NCI-H1417 (cell line): ENCODE measurements at places on chromosomes 11 and 22.

GRCh38 chr22:46024136-46024840 lies 47.3 kb upstream of the WNT7B start:
- no peak for DNase-seq

- peak; percentile 75 for DNase-seq
These were observed 3.9 kb upstream of the BCL9L start for GRCh38 chr11:118929501-118930093.

- no peak for DNase-seq
These were observed 1707.6 kb upstream of the RAG2 start for GRCh38 chr11:38305682-38306081.

DNA sequence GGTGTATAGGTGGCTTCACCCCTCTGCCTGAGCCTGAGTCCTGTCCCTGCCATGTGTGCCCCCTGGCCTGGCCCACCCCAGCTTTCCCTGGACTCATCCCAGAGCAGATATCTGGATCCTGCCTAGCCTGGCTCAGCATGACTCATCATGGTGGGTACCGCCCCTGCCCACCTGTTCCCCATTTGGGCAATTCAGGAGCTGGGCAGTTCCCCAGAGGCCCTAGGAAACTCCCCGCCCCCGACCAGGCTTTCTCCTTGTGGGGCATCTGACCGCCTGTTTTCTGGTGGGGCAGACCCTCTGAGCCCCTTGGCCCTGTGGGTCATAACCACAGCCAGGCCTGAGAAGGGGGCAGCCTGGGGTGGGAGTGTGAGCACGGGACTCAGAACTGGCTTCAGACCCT lies 4.4 kb downstream of the TSPO start:
- no peak for DNase-seq

DNA sequence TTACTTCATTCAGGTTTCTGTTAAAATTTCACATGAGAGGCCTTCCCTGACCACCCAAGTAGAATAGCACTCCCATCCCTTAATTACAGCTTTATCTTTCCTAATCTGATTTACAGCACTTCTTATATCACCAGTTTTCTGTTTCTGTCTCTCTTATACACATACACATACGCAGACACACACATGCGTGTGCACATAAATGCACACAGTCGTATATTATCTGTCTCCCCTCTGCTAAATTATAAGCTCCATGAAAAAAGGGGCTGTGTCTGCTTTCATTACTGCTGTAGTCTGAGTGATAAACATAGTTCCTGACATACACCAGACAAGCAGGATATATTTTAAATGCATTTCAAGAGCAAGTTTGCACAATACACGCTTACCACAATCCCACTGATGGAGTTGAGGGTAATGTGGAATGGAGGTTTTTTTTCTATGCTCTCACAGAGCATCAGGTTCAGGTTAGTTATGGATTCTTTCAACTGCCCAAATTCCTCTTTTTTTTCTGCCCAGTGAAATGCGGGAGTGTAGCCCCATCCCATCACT lies 13.7 kb upstream of the TOP3B start:
- DNase-seq: no peak

GRCh38 chr11:74842967-74843366 lies 94.3 kb downstream of the RNF169 start:
- no peak for DNase-seq

DNA sequence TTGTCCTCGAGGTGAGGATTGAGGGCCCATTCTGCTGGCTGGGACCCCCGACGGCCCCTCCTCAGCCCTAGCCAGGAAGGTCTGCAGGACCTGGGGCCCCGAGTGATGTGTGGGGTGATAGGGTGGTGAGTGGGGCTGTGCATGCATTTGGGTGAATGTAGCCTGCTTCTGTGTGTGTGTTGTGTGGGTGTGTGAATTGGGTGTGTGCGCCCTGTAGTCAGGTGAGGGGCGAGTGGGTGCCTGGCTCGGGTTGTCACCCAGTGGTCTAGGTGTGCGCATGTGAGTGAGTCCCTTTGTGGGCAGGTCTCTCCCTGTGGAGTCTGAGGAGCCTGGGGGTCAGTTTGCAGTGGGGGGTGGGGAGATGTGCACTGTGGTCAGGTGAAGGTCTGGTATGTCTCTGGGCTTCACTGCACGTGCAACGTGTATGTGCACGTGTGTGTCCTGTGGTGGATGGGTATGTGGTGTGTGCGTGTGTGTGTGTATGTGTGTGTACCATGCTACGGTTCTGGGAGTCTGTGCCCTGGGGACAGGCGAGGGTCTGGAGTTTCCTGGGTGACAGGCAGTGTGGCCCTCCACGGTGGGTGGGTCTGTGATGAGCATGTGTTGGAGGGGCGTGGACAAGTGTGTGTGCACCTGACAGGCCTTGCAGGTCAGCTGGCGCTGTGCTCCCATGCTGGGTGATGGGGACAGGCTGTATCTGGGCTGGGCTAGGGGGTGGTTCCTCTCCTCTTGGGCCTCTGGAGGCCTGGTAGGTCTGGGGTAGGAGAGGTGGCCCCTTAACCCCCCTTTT lies 1.0 kb downstream of the TMEM151A start:
- no peak for DNase-seq

DNA sequence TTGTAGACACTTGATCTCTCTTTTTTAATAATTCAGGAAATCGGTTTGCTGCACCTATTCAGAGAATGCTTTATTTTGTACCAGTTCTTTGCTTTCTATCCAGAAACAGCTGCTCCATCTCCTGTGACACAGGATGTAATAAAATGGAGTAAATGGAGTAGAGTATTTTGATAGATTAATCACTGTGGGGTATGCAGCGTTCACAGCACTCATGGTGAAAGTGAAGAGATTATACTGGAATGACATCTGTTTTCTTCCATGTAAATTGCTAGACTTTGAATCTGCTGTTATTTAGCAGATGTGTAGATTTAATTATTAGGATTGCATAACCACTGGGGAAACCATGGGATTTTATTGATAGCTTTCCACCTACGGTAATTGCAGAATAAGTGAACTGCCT lies 227.3 kb upstream of the ARHGAP42 start:
- DNase-seq: no peak
